Cerebellar cortex (tissue), 1 donor: ENCODE measurements at places on chromosomes 13 and 19.
A peak's percentile ranks its signal among the peaks of the same experiment; 100 is the strongest.

DNA sequence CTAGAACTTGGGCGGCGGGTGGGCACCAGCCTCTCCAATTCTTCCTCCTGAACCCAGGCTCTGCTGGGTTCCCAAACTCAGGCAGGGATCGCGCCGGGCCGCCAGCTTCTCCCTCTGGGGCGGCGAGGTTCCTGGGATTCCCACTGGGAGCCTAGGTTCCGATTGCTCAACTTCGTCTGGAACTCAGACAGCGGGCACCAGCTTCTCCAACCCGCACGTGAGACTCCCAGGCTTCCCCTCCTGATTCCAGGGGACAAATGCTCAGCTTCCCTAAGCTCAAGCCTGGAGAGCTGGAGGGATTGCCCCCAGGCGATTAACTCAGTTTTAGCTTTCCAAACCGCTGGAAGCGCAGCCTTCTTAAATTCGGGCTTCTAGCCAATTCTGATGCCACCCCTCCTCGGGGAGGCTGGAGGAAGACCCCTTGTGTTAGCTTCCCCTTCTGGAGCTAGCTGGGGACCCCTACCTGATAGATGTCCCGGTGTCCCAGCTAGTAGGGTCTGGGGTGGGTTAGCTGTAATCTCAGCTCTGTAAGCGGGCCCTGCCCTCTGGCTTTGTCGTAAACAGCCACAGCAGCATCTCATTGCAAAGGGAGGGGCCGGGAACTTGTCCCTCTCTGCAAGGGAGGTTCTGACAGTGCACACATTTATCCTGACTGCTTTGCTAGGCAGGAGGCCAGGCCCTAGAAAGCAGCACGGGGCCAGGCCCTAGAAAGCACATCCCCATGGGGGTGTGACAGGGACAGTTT lies 671 bp downstream of the MCOLN1 start:
- DNase-seq: no peak

GRCh38 chr13:73924607-73925006 lies 209.6 kb downstream of the KLF12 start:
- no peak for DNase-seq

DNA sequence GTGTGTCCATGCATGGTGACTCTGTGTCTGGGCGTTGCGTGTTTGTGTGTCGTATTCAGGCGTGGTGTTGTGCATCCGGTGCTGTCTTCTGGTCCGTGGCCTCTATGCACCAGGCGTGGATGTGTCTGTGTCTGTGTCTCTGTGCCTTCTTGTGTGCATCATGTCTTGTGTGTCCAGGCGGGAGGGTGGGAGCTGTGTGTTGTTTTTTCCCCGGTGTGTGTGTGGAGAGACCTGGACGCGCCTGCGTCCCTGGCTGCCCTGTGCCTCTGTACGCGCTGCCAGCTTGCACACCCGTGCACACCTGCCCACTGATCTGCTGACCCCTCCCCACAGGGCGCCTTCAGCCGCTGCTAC lies 1.1 kb downstream of the PLK5 start:
- DNase-seq: peak; percentile 25

DNA sequence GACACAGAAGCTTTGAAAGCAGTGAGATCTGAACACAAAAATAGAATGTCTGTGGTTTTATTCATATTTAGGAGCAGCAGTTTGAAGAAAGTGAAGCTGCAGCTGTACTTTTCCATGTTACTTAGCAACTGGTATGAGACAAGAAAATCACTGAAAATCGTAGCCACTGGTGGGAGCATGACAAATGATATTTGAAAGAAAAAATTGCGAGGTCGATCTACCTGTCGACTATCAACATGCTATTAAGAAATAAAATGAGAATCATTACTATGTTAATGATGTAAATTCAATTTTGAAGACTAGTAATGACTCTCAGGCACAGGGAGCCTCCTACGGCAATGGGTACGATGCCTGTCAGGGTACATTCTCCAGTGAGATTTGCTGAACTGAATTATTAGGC lies 436.4 kb downstream of the SLITRK5 start:
- DNase-seq: no peak

DNA sequence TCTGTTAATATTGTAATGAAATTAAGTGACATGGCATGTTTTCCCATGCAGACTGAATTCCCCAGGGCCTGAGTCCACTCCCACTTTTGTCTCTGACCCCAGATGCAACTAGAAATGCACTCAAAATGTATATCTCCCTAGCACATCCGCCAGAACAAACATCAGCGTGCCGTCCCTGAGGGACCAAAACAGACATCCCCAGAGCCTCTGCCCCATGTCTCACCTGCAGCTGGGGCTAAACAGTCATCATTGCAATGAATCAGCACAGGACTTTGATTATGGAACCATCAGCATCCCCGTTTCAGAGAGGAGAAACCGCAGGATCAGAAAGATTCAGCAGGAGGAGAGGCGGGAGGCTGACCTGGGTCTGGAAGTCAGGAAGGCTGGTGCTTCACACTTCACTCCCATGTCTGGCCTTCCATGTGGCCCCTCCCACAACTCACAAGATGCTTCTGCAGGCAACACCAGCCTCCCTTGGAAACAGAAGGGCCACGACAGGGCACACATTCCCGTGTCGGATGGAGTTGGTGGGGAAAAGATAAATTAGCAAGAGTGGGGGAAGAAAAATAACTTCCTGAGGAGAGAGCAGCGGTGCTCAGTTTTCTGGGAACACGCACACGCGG lies 130.6 kb upstream of the VSTM2B start:
- no peak for DNase-seq

DNA sequence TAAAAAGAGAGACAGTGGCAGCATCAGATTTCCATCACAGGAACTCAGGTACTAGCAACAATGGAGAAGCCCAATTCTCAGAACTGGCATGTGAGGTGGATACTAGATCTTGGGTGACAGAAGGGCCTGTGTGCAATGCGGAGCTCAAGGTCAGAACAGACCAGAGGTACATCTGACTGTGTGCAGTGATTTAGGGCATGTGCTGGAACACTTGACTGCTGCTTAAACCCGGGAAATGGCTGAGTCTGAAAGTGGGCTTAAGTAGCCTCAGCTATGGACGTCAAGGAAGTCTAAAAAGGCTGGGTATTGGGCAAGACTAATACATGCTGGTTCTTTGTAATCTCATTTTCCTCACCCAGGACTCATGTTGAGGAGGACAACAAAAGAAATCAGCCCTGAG lies 182.2 kb downstream of the LACC1 start:
- DNase-seq: no peak

- no peak for DNase-seq
These were observed 10.1 kb upstream of the TMEM255B start for GRCh38 chr13:113748862-113749451.

GRCh38 chr19:14614099-14614412 lies 31.2 kb downstream of the CLEC17A start:
- no peak for DNase-seq

GRCh38 chr19:18999896-19000620 lies 33.3 kb downstream of the SUGP2 start:
- DNase-seq: peak; percentile 50

DNA sequence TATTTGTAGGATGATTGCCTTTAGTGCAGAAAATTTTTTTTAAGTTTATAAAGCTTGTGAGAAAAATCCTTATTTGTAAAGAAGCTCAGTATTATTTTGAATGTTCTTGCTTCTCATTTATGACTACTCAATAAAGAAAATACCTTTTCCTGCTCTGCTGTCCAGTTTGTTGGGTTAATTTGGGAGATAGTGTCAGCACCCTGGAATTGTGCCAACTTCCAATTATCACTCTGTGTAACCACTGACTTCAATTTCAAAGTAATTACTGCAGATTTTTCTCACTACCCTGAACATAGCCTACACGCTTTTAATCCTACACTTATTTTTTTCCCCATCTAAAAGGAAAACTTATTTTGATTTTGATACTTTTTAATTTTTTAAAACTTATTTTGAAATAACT lies 93.1 kb downstream of the GGACT start:
- no peak for DNase-seq

DNA sequence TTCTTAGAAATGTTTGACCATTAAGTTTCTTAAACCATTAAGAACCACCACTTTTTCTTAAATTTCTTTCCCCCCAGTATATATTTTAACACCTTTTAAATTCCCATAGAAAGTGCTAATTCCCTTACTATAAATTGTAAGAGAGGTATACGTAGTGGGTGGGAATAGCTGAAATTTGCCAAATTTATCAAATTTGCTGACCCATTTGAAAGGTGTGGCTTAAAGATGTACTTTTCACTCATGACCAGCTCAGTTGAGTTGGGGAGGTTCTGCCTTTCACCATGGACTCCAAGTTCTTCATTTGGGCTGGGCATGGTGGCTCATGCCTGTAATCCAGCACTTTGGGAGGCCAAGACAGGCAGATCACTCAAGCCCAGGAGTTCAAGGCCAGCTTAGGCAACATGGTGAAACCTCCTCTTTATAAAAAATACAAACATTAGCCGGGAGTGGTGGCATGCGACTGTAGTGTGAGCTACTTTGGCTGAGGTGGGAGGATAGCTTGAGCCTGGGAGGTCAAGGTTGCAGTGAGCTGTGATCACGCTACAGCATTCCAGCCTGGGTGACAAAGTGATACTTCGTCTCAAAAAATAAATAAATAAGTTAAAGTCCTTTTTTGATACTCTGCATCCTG lies 133.2 kb downstream of the MRPL57 start:
- DNase-seq: no peak

GRCh38 chr13:69641773-69642172 lies 465.9 kb upstream of the ATXN8OS start:
- no peak for DNase-seq

- DNase-seq: no peak
These were observed 59.6 kb downstream of the NUFIP1 start for GRCh38 chr13:44929692-44930091.

DNA sequence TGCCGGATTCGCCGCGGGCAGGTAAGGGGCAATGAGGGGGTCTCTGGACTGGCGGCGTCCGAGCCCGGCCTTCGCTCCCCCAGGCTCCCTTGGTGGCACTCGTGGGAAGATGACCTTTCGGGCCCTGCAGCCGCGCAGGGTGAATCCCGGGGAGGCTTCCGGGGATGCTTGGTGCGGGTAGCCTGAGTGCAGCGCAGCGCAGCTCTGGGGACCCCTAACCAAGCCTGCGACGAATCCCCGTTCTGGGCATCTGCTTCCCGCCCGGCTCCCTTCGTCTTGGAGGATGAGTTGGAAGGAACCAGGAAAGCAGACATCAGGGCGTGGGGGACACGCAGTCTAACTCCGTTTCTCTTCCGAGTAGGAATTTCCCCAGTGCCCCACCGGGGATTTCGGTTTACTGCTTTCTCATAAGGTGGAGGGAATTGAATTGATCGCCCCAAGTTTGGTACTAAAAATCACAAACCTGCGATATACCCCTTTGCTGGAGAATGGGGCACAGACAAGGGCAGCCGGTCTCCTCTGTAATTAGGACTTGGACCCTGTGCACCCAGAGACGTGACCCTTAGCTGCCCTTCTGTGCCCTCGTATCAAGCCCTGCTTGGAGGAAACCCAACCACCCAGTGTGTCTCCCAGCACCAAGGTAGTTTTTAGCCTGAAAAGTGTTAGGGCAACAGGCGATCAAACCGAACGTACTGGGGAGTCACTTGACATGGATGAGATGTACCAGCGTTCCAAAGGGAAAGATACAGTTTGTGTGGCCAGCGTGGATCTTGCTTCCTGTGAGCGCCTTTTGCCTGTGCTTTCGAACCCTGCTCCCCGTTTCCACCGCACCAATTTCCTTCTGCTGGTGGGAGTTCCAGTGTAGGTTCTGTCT lies 1.0 kb downstream of the GPC5 start:
- no peak for DNase-seq

DNA sequence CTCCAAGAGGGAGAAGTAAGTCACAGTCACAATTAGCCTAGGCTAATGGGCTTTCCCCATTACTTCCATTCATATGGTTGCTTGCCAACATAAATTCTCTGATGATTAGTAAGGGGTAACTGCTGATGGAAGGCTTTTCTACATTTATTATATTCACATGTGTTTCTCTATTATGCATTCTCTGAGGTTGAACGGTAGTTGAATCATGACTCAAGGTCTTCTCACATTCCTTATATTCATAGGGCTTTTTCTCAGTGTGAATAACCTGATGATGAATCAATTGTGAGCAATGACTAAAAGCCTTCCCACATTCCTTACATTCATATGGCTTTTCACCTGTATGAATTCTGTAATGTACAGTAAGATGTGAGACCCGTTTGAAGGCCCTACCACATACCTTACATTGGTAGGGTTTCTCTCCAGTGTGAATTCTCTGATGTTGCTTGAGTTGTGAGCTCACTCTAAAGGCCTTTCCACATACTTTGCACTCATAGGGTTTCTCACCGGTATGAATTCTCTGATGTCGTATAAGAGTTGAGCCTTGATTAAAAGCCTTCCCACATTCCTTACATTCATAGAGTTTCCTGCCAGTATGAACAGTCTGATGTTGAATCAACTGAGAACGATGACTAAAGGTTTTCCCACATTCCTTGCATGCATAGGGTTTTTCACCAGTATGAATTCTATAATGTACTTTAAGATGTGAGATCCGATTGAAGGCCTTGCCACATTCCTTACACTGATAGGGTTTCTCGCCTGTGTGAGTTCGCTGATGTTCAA lies 9.3 kb downstream of the ZNF582 start:
- DNase-seq: no peak

- DNase-seq: no peak
These were observed 86.2 kb downstream of the IRS2 start for GRCh38 chr13:109700176-109700575.

DNA sequence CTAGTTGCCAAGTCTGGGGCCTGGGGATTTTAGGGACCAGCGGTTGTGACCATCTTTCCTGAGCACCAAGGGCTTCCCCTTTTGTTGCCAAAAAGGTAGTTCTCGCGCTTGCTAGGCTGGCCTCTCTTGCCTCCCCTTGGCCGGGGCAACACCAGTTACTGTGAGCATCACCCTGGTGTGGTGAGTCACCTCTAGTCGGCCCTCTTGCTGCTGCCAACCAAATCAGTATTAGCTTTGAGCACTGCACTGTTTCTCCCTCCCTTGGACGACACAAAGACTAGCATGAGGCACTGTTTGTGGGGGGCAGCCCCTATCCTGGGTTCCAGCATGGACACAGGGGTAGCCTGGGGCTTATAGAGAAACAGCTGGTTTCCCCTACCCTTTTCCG lies 6.9 kb downstream of the SYDE1 start:
- no peak for DNase-seq

- no peak for DNase-seq
These were observed 500 bp upstream of the IFI30 start for GRCh38 chr19:18173054-18173571.

GRCh38 chr19:46466536-46467196 lies 4.7 kb downstream of the PNMA8A start:
- no peak for DNase-seq

GRCh38 chr13:44978328-44978727 lies 10.9 kb downstream of the NUFIP1 start:
- DNase-seq: no peak

- DNase-seq: peak; percentile 80
These were observed 82.8 kb upstream of the MTIF3 start for GRCh38 chr13:27533155-27533643.
